Neural crest cell (in vitro differentiated cells): ENCODE measurements at places on chromosomes 2 and 18. TPM values are rescaled to one million over a fixed set of nuclear protein-coding genes. Genes with fewer than 3 reads are reported as not detected.

The NAT8 gene
- not detected in 2 replicates for total RNA-seq

The SATB2 gene
- total RNA-seq, result 9.2 and 10.1 TPM in 2 replicates

The NEURL3 gene
- total RNA-seq, result 0.21 TPM in 1 of 2 replicates, not detected in the other

The ACKR3 gene
- total RNA-seq, result 24.5 and 26.2 TPM in 2 replicates

The RPL37A gene
- total RNA-seq, result 3,339 and 3,393 TPM in 2 replicates

The TMEM127 gene
- total RNA-seq, result 28.8 and 30.6 TPM in 2 replicates

The PLB1 gene
- 0.16 TPM in 1 of 2 replicates, not detected in the other for total RNA-seq

DNA sequence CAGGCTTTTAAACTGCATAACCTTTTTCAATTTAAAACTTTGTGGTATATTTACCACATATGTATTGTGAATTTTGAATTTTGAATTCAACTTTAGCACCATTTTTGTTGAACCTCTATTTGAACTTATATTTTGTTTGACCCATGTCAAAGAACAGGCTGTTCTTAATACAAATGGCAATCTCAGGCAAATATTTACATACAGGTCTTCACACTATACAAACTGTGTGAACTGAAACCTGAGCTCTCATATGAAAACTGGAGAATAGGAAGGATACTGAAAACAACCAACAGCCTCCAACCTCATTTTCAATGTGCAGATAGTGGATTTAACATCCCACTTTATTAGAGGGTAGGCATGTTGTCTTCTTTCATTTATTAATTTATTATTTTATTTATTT lies 491.8 kb downstream of the KCNJ3 start:
- no peaks in the 10 kb centered on the region for H3K36me3 ChIP-seq
- H3K4me1 ChIP-seq, result no peaks in the 10 kb centered on the region
- DNase-seq, result no peak
- no peaks in the 10 kb centered on the region for H3K27me3 ChIP-seq

GRCh38 chr2:214934006-214934405 lies 124.5 kb upstream of the BARD1 start:
- no peak for DNase-seq
- no peak overlapping the region for H3K27ac ChIP-seq

DNA sequence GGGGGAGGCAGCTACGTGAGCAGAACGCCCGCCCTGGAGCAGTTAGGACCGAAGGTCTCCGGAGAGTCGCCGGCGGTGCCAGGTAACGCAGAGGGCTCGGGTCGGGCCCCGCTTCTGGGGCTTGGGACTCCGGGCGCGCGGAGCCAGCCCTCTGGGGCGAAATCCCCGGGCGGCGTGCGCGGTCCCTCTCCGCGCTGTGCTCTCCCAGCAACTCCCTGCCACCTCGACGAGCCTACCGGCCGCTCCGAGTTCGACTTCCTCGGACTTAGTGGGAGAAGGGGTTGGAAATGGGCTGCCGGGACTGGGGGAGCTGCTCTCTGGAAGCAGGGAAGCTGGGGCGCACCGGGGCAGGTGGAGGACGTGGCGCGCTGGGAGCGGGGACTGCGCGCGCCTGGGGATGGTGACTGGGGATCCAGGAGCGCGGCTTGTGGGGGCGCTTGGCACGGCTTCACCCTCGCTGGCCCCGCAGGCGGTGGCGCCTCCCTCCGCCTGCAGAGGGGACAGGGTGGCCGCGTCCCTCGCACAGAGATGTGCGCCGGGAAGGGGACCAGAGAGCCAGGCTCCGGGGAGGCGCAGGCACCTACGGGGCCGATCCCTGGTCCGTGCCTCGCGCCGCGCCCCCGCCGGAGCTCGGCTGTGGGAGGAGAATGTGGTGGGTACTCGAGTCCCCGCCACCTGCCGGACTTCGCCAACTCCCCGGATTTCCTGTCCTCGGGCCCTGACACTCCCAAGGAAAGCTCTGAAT lies 688 bp downstream of the CDH20 start:
- peak; percentile 23 for DNase-seq
- no peak overlapping the region for H3K27ac ChIP-seq
- peaks cover 19% of the 10 kb centered on the region for H3K4me1 ChIP-seq
- peaks cover 59% of the 10 kb centered on the region for H3K27me3 ChIP-seq
- H3K36me3 ChIP-seq, result no peaks in the 10 kb centered on the region
- peak overlapping the region; percentile 88 for H3K4me3 ChIP-seq

DNA sequence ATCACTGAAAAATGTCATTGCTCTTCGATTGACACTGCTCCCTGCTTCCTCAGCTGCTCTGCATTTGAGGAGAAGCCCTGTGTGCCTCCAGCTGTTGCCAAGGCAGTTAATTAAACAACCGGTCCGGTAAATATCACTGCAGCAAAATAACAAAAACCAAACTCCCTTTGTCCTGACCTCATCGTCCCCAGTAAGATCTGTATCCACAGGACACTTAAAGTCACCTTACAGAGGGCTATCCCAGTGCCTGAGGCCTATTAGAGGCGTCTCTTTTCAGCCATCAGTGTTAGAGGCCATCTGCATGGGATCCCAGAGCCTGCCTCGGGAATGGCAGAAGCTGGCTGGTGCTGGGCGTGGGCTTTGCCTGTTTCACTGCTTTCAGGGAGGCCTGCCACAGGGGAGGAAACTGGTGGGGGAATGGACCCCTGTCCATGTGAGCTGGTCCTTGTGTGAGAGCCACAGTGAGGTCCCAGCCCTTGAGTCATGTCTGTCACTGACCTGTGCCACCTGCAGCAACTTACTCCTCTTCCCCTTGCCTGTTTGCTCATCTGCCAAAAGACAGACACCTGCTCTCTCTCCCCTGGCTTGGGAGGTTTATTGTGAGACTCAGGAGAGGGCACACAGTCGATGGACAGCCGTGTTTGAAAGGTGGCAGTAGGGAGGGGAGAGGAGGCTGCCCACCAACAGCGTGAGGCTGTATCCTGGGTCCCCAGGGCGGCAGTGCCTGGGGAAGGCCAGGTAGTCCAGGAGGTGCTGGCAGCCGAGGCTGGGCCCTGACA lies 117.7 kb upstream of the MCFD2 start:
- peak overlapping the region; percentile 28 for H3K4me3 ChIP-seq
- H3K4me1 ChIP-seq, result peaks cover 43% of the 10 kb centered on the region
- no peak for DNase-seq

DNA sequence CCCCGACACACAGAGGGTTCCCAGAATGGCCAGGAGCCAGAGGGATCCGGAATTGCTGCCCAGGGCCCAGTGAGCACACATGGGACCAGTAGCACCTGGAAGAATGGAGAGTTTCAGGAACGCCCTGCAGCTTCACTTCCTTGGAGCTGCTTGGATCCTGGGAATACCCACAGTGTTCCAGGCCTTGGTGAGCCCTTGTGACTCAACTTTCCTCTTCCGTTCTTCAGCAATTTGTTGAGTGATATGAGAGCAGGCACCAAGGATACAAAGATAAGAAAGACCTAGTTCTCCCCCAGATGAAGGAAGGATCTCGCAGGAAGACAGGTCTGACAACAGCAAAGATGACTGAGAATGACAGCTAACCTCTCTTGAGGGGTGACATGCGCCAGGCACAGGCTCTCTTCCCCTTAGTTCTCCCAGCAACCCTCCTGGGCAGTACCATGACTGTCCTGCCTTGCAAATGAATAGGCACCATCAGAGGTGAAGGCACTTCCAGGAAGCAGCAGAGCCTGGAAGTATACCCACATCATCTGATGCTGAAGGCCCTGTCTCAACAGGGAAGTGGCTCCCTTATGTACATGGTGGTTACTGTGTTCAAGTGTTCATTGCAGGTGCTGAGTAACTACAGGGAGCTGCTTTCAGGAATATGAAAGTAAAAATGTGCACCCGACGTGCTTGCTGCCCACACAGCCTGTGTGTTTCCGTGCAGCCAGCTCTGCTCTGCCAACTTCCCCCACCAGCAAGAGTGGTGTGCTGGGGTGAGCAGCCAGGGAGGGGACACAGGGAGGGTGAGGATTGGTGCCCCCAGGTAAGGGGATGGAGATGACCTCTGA lies 116.2 kb downstream of the STPG4 start:
- H3K27ac ChIP-seq, result no peak overlapping the region
- DNase-seq, result no peak
- no peak overlapping the region for H3K4me3 ChIP-seq
- H3K4me1 ChIP-seq, result peaks cover 46% of the 10 kb centered on the region
- no peaks in the 10 kb centered on the region for H3K27me3 ChIP-seq

- DNase-seq, result no peak
- no peak overlapping the region for H3K4me3 ChIP-seq
- peaks cover 11% of the 10 kb centered on the region for H3K4me1 ChIP-seq
- no peak overlapping the region for H3K27ac ChIP-seq
These were observed 78.0 kb upstream of the OTX1 start for GRCh38 chr2:62972601-62973000.

GRCh38 chr2:42851740-42852250 lies 59.4 kb upstream of the HAAO start:
- H3K4me1 ChIP-seq, result peaks cover 18% of the 10 kb centered on the region
- no peak overlapping the region for H3K27ac ChIP-seq
- no peaks in the 10 kb centered on the region for H3K36me3 ChIP-seq
- H3K27me3 ChIP-seq, result no peaks in the 10 kb centered on the region
- no peak for DNase-seq

DNA sequence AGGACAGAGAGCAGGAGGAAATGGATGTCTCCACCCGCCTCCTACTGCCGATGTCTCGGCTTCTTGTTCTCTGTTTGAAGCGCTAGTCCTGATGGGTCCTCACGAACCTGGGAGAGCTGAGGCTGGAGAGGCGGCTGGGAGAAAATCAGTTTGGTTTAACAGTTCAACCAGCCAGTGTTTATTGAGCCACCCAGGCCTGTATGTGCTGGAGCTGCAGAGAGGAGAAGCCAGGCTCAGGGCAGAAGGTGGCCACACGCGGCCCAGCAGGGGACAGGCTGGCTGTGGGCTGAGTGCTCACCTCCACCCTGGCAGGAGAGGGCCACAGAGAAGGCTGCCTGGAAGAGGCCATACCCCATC lies 202.1 kb downstream of the CYP26B1 start:
- no peak overlapping the region for H3K4me3 ChIP-seq
- DNase-seq, result no peak
- no peaks in the 10 kb centered on the region for H3K27me3 ChIP-seq
- H3K36me3 ChIP-seq, result no peaks in the 10 kb centered on the region

- H3K27ac ChIP-seq, result no peak overlapping the region
- no peaks in the 10 kb centered on the region for H3K4me1 ChIP-seq
- H3K36me3 ChIP-seq, result peaks cover 4% of the 10 kb centered on the region
- no peak for DNase-seq
- H3K4me3 ChIP-seq, result no peak overlapping the region
- H3K27me3 ChIP-seq, result no peaks in the 10 kb centered on the region
These were observed 101.7 kb upstream of the PGAP1 start for GRCh38 chr2:197028230-197028629.

GRCh38 chr2:179349670-179350303 lies 85.2 kb upstream of the SESTD1 start:
- peaks cover 5% of the 10 kb centered on the region for H3K4me1 ChIP-seq
- H3K27ac ChIP-seq, result no peak overlapping the region
- no peak overlapping the region for H3K4me3 ChIP-seq
- no peak for DNase-seq
- H3K27me3 ChIP-seq, result no peaks in the 10 kb centered on the region
